ENCODE measurements at places on chromosomes 7 and 10.

- DNase-seq = no peak
Measured at GRCh38 chr7:107130487-107131220, 38.1 kb upstream of the HBP1 start.

DNA sequence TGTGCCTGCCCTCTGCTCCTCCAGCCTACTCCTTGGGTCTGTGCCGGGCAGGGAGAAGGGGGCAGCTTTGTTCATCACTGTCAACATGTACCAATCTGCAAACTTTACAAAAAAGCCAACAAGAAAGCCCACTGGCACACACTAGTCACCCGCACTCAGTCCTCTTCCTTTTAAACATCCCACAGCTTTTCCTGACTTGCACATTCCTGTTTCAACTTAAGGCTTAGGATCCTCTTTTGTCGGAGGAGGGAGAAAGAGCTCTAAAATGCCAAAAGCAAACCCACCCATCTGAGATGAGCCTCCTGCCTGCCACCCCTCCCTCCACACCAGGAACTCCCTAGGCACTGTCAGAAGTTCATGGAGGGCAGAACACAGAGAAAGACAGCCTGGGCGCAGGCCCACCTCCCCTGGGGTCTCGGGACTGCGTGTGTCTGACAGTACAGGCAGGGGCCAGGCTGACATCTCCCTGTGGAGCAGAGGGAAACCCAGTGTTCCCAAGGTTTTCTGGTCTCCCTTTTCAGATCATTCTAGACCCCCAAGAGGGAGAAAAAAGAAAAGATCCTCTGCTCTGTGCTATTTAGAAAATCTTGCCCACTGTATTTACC, 5.4 kb downstream of the PDIA4 start:
- no peak for DNase-seq

DNA sequence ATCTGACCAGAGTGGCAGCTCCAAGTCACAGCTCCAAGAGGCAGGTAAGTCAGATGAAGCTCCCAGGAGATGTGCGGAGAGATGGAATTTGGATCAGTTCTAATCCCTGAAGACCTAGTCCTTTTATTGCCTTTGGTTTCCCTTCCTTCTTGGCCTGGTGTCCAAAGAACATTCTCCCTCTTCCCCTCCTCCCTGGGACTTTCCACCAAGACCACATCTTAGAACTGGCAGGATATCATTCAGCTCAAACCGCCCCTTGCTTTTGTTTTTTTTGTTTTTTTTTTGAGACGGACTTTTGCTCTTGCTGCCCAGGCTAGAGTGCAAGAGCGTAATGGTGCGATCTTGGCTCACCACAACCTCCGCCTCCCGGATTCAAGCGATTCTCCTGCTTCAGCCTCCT, 190.8 kb downstream of the GFRA1 start:
- DNase-seq = no peak

GRCh38 chr10:126268013-126268920, 120.0 kb downstream of the ADAM12 start:
- no peak for DNase-seq

- DNase-seq = no peak
Measured at GRCh38 chr7:25619963-25620799, 391.9 kb upstream of the NPVF start.

DNA sequence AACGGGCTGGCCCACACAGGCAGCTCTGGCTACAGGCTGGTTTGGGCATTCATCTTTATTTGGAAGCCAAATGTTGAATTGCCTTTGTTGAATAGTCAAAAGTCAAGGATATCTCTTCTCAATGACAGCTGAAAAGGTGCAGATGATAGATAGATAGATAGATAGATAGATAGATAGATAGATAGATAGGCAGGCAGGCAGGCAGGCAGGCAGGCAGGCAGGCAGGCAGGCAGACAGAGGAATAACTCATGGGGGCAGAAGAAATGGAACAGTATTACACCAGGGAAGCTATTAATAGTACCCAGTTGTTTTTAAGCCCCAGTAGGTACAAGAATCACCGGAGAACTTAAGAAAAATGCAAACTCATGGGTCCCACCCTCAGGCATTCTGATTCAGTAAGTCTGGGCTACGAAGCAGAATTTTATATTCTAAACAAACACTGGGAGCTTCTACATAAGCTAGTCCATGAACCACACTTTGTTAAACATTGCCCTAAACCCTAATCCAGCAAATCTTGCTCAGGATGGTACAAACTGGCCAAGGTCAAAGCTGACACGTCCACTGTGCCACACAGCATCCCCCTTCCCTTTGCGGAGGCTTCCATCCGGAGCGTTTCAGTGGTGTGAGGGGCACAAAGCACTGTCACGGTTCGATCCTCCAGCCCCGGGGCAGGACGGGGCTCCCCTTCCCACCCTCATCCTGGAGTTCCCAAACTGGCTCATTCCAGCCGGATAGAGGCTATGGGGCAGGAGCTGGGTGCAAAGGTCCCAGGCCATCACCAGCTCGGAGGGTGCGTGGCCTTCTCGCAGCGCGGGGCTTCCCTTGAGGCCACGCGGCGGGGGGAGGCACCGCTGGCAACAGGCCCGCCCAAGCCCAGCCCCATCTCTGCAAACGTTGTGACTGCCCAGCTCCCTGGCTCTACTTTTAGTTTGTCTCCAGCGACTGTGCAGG, 6.7 kb downstream of the PRKAG2 start:
- DNase-seq = no peak

DNA sequence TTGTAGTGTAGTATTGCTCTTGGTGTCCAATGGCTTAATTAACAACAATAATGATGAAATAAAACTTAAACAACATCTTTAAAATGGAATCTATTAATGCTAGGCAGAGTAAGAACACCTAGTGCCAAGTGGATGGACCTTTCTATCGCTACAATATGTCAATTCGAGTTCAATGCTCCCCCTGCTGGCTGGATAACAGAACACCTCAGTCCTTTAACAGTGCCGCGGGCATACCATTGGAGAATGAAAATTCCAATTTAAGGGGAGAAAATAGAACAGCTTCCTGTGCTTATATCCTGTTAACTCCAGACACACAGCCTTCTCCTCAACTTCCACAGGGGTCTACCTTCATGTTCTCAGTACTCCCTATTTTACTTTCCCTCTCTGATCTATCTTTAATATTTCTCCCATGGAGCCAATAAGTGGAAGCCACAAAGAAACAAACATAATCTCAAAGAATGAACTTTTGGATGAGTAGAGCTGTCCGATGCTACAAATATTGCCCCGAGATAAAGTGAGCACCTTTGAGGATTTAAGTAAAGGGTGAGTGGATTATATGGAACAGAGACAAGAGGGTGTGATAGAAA, 41.4 kb downstream of the COL1A2 start:
- peak; percentile 52 for DNase-seq

- no peak for DNase-seq
Measured at GRCh38 chr7:18653381-18654155, 158.0 kb downstream of the HDAC9 start.

DNA sequence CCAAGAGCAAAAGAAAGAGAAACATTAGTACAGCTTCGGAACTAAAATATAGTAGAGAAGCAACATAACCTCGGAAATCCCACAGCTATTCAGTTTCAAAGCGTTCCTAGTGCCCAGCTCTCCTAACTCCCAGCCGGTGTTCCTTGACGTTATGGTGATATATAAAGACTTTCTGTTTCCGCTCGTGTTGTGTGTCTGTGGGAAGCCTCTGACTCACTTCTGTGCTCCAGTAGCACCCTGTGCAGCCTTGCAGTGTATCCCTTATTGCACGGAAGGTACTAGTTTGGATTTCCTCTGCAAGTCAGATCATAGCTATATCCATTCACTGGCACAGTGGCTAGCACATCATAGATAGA, 535 bp downstream of the ASAH2B start:
- DNase-seq = no peak

DNA sequence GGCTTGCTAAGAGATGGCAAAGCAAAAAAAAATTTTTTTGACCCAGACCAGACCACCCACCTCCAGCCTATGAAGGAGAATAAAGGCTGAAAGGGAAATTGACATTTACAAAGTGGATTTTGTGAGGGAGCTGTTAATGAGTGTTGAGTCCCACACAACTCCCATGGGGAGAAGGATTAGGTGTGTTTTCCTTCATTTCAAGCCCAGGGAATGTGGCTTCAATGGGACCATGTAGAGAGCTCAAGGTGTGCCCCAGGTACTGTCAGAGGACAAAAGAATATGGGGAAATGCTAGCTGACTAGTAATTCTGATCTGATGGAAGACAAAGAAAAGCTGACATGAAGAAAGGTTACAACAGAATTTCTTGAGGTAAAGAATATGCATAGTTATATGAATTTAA, 48.8 kb upstream of the COL1A2 start:
- DNase-seq = no peak

DNA sequence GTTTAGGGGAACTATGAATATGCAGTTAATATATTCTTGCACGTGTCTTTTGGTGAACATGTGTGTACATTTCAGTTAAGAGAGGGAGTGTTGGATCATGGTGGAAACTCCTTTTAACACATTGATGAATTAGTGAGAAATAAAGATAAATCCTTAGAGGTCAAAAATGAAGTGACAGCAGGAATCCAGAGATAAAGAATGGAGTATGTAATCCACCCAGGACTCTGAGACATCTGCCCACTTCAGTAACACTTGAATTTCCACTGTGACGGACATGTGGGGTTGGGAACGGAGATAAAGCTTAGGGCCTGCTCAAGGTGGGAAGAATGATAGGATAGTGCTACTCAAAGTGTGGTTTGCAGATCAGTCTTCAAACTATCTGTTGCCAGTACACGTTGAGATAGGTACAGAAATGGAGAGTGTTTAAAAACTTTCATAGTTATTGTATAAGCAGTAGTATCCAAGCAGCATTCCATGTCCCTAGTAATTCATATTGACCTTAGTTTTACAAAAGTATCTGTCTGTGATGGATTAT, 6.6 kb upstream of the RELN start:
- DNase-seq = no peak

GRCh38 chr10:14601872-14602725, 172.6 kb downstream of the FAM107B start:
- no peak for DNase-seq

DNA sequence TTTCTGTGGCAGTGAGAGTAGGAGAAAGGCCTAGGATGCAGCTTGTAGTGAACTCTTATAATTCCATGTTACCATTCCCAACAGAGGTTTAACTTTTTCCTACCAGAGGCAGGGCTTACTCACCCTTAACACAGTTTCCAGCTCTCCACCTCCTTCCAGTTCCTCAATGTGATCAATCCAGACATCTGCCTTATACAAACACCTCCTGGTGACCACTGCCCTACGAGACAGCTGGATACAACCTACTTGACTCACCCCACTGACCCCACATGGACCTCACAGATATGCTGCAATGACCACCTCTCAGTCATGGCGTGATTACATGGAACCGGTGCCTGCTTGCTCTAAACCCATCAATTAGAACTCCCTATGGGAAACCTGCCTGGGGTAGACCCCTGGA, 326.5 kb downstream of the TNS3 start:
- no peak for DNase-seq

DNA sequence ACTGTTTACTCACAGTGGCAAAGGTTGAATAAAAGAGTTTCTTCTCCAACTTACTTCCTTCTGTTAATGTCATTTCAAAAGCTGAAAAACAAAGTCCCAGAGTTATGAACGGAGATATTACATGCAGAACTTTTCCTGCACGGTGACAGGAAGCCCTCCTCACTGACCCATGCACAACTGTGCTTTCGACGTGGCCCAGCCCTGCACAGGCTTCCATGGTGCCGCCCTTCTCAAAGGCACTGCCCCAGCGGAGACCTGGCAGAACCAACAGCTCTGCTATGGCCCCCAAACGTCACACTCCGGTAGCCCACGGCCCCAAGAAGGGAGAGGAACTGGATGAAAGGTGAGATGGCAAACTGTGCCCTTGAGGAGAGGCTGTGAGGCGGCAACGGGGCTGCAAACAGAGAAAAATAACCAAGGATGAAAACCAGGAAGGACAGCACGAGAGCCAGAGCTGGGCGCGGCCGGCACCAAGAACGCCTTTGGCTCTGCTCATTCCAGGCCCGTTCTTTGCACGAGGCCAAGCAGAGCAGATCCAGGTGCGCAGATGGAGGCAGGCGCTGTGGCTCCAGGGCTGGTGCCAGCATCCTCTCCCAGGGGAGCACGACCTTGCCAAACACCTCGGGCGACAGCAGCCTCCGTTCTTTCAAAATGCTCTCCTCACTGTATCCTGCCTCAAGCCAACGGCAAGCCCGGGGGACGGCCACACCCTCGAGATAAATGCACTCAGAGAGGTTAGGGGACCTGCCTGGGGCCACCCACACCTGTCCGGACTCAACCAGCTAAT, 7.0 kb upstream of the FUOM start:
- DNase-seq = no peak

DNA sequence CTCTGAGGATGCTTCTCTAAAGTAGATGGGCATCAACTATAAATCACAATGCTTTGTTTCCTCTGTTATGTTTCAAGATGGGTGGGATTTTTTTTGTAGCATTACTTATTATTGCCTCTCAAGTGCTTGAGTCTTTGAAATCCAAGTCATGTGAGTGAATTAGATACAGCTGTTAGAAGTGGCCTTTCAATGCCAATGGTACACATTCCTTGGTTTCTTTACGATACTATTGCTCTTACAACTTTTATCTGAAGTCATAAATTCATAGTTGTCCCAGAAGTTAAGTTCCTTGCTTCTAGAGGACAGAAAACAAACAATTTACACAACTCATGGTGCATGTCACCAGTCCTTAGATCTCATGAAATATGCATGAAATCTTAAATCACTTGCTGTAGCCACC, 15.5 kb downstream of the CFTR start:
- no peak for DNase-seq

- no peak for DNase-seq
Measured at GRCh38 chr10:92420546-92421275, 129.7 kb downstream of the MARCHF5 start.

GRCh38 chr7:42726066-42726785, 185.6 kb downstream of the C7orf25 start:
- DNase-seq = no peak

GRCh38 chr10:125455855-125456254, 227.1 kb downstream of the TEX36 start:
- no peak for DNase-seq
